ENCODE measurements at places on chromosomes 5 and 9.

- no peak for DNase-seq
Observed at GRCh38 chr5:44412286-44412685, 23.1 kb upstream of the FGF10 start.

DNA sequence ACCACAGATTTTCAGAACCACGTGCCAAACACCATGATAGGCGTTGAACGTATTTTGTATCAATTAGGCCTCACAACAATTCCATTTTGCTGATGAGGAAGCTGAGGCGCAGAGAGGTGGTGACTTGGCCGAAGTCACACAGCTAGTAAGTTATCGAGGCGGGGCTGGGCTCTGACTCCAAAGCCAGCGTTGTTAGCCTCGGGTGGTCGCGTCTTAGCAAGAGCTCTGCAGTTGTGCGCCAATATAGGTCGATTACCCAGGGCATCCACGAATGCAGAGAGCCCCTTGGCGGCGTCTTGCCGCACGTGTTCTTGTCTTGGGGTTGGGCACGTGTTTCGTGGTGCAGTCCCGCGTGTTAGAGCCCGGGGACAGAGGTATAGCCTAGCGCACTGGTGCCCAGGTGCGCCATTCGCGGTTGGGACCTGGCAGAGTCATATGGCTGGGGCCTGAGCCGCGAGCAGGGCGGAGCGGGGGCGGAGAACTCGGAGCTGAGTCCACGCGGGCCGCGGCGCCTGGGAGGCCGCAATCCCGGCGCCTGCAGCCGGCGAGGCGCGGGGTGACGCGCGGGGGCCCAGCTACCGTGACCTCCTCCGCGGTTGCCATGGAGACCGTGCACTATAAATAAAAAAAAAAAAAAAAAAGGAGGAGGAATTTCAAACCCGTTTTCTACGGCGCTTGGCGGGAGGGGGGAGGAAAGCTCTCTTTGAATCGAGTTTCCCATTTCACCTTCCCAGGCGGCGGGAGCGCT, 62.3 kb downstream of the CXXC5 start:
- no peak for DNase-seq

- DNase-seq, result no peak
Observed at GRCh38 chr9:129382281-129383018, 204.4 kb upstream of the IER5L start.

- DNase-seq, result no peak
Observed at GRCh38 chr5:112002376-112002775, 245.4 kb upstream of the NREP start.

GRCh38 chr5:32534041-32534440, 51.3 kb upstream of the SUB1 start:
- no peak for DNase-seq

- DNase-seq, result peak; percentile 8
Observed at GRCh38 chr5:22889720-22890119, 36.6 kb upstream of the CDH12 start.

DNA sequence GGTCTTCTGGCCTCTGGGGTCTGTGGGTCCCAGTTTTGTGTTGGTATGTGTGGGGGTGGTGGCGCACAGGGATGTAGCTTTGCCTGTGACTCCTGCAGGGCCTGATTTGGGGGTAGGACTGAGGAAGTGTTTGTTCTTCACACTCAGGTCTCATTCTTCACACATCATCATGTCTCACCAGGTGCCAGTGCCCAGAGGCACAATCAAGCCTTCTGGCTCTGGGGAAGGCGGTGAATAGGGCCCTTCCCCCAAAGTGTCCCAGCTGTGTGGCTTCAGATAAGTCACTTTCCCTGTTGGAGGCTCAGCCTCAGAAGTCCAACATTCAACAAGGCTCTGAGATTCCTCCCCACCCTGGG, 5.1 kb downstream of the DBN1 start:
- no peak for DNase-seq

DNA sequence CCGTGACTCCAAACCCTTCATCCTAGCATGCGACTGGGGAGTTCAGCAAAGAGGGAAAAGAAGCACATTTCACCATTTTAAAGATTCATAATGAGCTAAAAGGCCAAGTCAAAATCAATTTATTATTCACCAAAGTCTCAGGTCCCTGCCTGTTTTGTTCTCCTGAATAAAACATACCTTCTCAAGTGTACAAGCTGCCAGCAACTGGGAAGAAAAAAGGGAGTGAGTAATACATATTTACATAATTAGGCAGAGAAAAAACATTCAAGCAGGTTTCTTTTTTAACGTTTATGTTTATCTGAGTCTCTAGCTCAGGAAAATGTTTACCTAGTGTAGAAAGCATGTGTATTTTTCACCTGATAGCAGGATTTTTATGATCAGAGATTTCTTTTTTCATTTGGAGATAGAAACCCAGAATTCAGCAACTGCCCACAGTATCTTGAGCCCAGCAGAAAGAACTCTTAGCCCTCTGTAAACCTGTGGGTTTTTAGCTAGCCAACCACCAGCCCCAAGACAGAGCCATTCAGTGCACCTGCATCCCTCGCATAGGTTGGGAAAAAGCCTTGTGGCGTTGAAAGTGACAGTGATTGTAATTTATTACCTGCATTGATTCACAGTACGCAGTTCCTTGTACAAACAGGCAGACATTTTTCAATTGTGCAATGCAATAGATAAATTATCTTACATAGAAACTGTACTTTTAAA, 117.9 kb upstream of the GRIA1 start:
- DNase-seq, result no peak

DNA sequence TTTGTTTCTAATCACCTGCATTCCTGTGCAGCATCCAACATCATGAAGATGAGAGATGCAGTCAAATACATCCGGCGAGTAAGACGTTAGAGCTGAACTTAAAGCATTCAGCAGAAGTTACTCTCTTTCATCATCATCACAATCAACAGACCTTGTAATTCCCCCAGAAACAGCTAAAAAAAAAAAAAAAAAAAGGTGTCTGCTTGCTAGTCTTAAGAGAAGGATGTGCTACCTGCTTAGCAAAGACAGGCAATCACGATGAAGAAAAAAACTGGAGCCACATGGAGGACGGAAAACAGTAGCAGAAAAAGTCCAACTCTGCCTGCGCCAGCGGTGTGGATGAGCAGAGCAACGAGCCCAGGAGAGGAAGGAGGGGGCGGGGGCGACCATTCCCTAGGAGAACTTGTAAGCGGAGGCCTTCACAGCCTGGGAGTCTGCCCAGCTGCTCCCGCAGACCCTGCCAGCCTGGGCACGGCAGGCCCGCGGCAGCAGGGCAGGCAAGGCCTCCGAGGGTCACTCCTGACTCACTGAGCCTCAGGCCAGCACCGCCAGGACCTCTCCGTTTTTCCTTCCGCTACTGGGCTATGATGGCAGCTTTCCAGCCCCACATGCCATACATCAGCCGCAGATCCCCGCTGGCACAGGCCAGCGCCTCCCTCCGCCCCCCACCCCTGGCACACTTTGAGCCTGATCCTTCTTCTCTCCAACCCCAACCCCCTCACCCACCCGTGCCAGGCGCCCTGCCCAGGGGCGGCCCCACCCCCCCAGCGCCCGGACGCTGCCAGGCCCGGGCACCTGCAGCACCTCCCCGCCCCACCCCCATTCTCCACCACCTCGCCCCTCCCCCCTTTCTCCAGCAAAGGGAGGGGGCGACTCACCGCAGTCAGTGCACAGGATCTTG, 1.4 kb downstream of the NRG2 start:
- DNase-seq, result no peak

DNA sequence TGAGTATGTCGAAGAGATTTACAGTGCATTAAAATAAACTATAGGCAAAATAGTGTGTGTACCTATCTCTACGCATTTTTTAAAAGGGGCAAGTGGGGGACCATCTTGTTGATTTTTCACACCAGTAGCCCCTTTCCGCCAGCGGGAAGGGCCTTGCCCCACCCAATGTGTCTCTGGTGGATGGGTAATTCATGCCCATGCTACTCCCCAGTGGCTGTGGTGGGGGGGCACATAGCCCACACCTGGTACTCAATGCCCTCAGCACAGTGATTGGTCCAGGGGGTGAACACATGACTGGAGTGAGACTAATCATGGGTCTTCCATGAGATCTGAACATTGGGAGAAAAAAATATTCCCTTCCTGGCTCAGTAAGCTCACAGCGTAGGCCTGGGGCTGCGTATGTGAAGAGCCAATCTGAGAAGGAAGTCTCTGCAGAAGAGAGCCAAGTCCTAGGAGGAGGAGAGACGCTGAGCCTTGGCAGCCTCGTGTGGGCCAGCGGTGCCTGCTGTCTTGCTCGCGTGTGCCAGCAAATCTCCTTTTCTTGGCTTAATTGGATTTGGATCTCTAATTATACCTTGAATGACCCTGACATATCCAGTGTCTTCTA, 103.4 kb downstream of the ADAMTS2 start:
- no peak for DNase-seq

All from CMK (cell line).